ENCODE measurements at places on chromosomes 11 and 22. TPM values are rescaled to one million over a fixed set of nuclear protein-coding genes. Genes with fewer than 3 reads are reported as not detected.

Gene EXPH5
- total RNA-seq = 3.3 TPM

DNA sequence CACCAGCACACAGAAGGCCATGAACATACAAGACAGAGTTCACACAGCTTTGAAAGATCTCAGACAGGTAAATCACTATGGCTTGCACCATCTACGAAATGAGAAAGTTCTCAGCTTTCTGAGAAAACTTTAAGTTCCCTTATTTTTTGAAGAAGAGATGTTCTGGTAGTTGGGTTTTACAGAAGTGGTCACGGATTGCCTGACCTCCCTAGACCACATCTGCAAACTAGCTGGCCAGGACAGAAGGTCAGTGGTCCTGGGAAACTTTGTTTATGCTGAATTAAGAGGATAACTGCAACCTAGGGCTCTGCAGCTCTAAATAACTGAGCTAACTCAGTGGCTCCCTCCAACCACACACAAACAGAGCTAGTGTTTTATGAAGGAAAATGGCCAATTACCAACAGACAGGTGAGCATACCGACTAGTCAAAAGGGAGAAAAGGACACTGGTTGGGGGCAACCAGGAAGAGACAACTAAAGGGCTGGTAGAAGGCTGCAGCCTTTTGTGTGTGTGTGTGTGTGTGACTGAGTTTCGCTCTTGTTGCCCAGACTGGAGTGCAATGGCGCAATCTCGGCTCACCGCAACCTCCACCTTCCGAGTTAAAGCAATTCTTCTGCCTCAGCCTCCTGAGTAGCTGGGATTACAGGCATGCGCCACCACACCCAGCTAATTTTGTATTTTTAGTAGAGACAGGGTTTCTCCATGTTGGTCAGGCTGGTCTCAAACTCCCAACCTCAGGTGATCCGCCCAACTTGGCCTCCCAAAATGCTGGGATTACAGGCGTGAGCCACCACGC is 8.5 kb upstream of the SCN2B start:
- DNase-seq = no peak

- no peak for DNase-seq
Observed at GRCh38 chr11:63629426-63629825, 15.2 kb upstream of the PLAAT3 start.

DNA sequence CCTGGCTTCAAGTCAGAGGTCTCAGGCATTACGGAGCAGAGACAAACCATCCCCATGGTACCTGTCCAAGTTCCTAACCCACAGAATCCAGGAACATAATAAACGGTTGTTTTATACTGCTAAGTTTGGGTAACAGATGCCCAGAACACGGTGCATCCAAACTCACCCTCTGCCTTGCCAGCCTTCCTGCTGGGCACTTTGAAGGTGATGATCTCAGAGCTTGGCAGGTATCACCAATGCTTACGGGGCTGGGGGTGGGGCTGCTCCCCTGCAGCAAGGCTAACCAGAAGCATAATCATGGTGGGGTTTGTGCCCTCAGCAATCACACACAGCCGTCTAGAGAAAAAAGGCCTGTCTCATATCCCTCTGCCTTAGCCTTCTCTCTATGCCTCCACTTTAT is 27.1 kb downstream of the DKK3 start:
- no peak for DNase-seq

DNA sequence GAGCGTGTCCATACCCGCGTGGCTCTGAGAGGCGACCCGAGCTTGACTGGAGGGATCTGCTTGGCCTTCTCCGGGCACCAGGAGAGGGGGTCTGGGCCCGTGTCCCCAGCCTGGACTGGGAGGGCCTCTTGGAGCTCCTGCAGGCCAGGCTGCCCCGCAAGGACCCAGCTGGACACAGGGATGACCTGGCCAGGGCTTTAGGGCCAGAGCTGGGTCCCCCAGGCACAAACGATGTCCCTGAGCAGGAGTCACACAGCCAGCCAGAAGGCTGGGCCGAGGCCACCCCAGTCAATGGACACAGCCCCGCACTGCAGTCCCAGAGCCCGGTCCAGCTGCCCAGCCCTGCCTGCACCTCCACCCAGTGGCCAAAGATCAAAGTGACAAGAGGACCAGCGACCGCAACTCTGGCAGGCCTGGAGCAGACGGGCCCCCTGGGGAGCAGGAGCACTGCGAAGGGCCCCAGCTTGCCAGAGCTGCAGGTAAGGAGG is 38.2 kb downstream of the TRIOBP start:
- no peak for DNase-seq
